Natural killer cell treated with Interleukin-12 subunit alpha and Interleukin-12 subunit beta and Interleukin-15 and Interleukin-18, amount 100 ng/mL, for 72 hours (primary cell): ENCODE measurements at places on chromosomes 3 and 15.

DNA sequence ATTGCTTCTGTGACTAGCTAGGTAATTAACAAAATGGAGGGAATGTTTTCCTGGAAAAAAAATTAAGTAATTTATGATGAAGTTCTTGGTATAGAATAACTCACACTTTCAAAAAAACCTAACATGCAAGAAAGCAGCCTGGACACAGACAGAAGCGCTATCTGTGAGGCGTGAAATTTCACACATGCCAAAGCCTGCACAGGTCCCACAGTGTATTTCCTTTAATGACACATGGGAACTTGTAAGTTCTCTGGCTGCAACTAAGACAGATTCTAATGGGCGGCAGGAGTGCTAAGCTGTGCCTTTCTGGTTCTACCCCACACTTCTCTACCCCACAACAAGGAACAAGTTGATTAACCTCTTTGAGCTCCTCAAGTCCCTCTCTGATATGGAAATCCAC, 84.9 kb upstream of the NEO1 start:
- H3K27me3 ChIP-seq, result no peaks in the 10 kb centered on the region
- H3K36me3 ChIP-seq, result peaks cover 4% of the 10 kb centered on the region
- peaks cover 53% of the 10 kb centered on the region for H3K4me1 ChIP-seq
- H3K4me3 ChIP-seq, result peak overlapping the region; percentile 53
- DNase-seq, result peak; percentile 69
- no peak overlapping the region for H3K27ac ChIP-seq

DNA sequence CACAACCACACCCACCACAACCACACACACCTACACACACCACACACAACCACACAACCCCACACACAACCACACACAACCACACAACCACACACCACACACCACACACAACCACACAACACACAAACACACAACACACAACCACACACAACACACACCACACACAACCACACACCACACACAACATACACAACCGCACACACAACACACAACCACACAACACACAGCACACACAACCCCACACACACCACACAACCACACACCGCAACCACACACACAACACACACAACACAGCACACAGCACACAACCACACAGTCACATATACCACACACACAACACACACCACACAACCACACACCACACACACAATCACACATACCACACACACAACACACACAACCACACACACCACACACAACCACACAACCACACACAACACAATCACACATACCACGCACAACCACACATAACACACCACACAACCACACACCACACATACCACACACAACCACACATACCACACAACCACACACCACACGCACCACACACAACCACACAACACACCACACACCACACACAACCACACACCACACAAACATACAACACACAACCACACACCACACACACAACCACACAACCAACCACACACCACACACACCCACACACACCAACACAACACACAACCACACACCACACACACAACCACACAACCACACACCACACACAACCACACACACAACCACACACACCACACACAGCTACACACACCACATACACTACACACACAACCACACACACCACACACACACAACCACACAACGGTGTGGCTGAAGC, 23.7 kb downstream of the CPN2 start:
- no peaks in the 10 kb centered on the region for H3K4me1 ChIP-seq
- H3K36me3 ChIP-seq, result no peaks in the 10 kb centered on the region
- peaks cover 8% of the 10 kb centered on the region for H3K27me3 ChIP-seq
- no peak overlapping the region for H3K27ac ChIP-seq

DNA sequence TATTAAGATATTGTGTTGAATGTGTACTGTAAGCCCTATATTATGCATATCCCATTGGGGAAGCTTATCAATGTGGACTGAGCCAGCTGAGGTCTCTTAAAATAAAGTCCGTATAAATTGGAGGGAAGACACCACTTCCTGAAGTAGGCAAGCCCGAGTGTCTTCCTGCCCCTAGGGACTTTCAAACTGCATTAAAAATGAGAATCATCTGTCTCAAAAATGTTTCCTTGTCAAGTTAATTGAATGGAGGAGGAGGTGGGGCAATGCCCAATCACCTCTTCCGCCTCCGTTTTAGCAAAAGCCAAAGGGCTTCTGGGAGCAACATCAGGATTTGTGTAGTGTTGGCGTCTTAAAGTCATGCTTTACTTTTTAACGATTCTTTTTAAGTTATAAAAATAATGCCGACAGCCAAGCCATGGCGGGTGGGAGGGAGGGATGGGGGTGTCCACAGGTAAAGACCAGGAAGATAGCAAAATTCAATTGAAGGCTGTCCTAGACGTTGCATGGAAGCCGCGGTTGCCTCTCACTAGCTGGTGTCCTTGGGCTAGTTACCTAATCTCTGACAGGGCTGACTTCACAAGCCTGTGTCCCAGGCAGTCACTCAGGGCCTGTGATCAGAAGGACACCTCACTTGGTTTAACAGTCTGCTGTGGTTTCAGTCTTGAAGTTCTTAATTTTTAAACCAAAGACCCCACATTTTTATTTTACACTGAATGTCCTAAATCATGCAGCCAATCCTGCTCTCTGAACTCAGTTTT, 524.9 kb upstream of the PROK2 start:
- peak overlapping the region; percentile 78 for H3K27ac ChIP-seq
- no peak for DNase-seq
- H3K4me3 ChIP-seq, result peak overlapping the region; percentile 67
- no peaks in the 10 kb centered on the region for H3K36me3 ChIP-seq
- H3K4me1 ChIP-seq, result peaks cover 6% of the 10 kb centered on the region
- H3K27me3 ChIP-seq, result no peaks in the 10 kb centered on the region

DNA sequence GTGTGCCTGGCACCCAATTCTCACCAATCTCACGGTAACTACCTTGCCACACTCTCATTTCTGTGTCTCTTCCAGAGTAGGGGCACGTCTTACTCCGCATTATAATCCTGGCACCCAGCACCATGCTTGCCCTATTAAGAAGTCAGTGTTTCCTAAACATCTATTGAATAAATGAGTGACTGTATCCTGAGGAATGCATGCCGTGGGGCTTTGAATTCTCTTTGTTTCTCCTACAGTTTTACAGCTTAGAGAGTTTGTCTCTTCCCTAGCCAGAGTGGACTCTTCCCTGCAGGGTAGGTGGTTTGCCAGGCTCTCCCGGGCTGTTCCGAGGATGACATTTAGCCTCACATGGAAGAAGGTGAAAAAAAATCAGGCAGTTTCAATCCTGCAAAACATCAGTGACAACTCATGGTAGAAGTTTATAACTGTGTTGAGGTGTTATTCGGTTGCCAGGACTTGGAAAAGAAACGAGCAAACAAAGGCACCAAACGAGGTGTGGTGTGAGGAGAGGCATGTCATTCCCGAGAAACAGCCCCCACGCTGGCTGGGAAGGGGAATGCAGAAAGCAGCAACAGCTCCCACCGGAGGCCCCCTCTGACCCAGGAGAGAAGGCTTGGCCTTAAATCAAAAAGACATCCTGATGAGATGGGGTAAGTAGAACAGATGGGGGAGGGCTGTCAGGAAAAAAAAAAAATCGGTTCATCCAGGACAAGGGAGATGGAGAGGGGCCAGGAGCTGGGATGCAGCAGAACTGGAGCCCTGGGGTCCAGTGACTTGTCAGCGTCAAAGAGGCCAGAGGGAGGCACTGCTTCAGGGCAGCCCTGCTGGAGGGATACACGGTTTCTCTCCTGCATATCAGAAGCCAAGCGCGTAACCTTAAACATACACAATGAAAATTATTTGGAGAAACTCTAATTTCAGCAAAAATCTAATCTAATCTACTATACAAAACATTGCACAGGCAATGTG, 168.4 kb upstream of the ARRDC4 start:
- no peaks in the 10 kb centered on the region for H3K27me3 ChIP-seq
- no peak overlapping the region for H3K4me3 ChIP-seq
- H3K36me3 ChIP-seq, result no peaks in the 10 kb centered on the region
- no peak overlapping the region for H3K27ac ChIP-seq
- H3K4me1 ChIP-seq, result no peaks in the 10 kb centered on the region

GRCh38 chr15:81723701-81724100, 322.1 kb downstream of the MEX3B start:
- H3K4me3 ChIP-seq, result no peak overlapping the region
- DNase-seq, result no peak
- peaks cover 8% of the 10 kb centered on the region for H3K27me3 ChIP-seq
- H3K27ac ChIP-seq, result no peak overlapping the region
- H3K4me1 ChIP-seq, result no peaks in the 10 kb centered on the region

GRCh38 chr3:191543018-191543417, 82.1 kb downstream of the PYDC2 start:
- DNase-seq, result no peak
- H3K27me3 ChIP-seq, result no peaks in the 10 kb centered on the region
- no peak overlapping the region for H3K27ac ChIP-seq
- H3K4me1 ChIP-seq, result no peaks in the 10 kb centered on the region
- H3K4me3 ChIP-seq, result no peak overlapping the region

DNA sequence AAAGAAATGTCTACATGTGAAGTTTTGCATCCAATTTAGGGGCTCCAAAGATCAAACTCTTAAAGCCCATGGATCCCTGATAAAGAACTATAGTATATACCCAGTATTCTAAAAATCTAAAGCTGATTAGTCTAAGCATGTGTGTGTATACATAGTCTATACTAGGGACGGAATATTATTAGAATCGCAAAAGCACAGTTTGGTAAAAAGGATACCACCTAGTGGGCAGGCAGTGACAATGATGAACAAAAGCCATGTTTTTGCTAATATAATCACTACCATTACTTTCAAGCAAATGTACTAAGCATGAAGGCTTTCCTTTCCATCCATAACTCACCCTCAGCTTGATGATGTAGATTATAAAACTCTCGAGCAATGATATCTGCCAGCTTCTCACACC, 16.5 kb downstream of the POLQ start:
- no peak for DNase-seq
- no peaks in the 10 kb centered on the region for H3K4me1 ChIP-seq
- H3K27me3 ChIP-seq, result no peaks in the 10 kb centered on the region
- no peak overlapping the region for H3K4me3 ChIP-seq
- H3K36me3 ChIP-seq, result no peaks in the 10 kb centered on the region
- H3K27ac ChIP-seq, result no peak overlapping the region

- no peaks in the 10 kb centered on the region for H3K4me1 ChIP-seq
- no peak overlapping the region for H3K27ac ChIP-seq
- DNase-seq, result no peak
- H3K27me3 ChIP-seq, result no peaks in the 10 kb centered on the region
- H3K4me3 ChIP-seq, result no peak overlapping the region
- H3K36me3 ChIP-seq, result no peaks in the 10 kb centered on the region
Measured at GRCh38 chr3:110521019-110521418, 550.6 kb upstream of the NECTIN3 start.

GRCh38 chr15:68537097-68537496, 41.7 kb upstream of the CORO2B start:
- H3K4me3 ChIP-seq, result no peak overlapping the region
- no peaks in the 10 kb centered on the region for H3K4me1 ChIP-seq
- H3K36me3 ChIP-seq, result peaks cover 9% of the 10 kb centered on the region
- peaks cover 32% of the 10 kb centered on the region for H3K27me3 ChIP-seq
- no peak for DNase-seq

- H3K36me3 ChIP-seq, result no peaks in the 10 kb centered on the region
- H3K27ac ChIP-seq, result no peak overlapping the region
- no peak overlapping the region for H3K4me3 ChIP-seq
- peaks cover 29% of the 10 kb centered on the region for H3K27me3 ChIP-seq
Measured at GRCh38 chr15:59812889-59813288, 123.8 kb upstream of the BNIP2 start.
